ENCODE measurements at places on chromosomes 7 and 10. TPM values are rescaled to one million over a fixed set of nuclear protein-coding genes. Genes with fewer than 3 reads are reported as not detected.

Gene GLCCI1
- 3.2 TPM for polyA plus RNA-seq

Gene ECHDC3
- 34.8 TPM for polyA plus RNA-seq

Gene PRXL2A
- polyA plus RNA-seq, result 36.3 TPM

Gene OPN1SW
- not detected for polyA plus RNA-seq

Gene AKR1C4
- not detected for polyA plus RNA-seq

Gene MSRB2
- 21.6 TPM for polyA plus RNA-seq

Gene CYP26A1
- polyA plus RNA-seq, result 0.15 TPM

Gene XRCC2
- 0.50 TPM for polyA plus RNA-seq

Gene LRRN3
- 0.61 TPM for polyA plus RNA-seq

Gene AKR1D1
- polyA plus RNA-seq, result not detected
